Fibroblast of the aortic adventitia (primary cell): ENCODE measurements at places on chromosomes 3 and 15.

- DNase-seq: peak; percentile 97
Observed at GRCh38 chr3:169026543-169027182, 636.8 kb downstream of the MECOM start.

GRCh38 chr15:84608707-84609284 lies 8.0 kb downstream of the ZSCAN2 start:
- DNase-seq: no peak

- DNase-seq: no peak
Observed at GRCh38 chr3:17765819-17766472, 23.5 kb upstream of the TBC1D5 start.

DNA sequence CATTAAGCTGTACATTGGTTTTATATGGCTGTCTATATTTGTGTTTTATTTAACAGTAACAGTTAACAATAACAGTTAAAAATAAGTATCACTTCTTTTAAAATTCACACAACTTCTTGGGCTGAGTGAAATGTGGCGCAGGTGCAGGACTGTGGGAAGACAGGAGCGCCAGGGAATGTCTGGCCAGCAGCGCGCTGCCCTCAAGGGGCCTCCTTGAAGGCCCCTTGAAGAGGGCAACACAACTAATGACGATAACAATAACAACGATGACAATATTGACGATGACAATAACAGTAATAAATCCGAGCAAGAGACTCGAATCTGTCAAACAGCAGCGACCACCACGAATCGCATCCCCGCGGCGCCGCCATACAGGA lies 411 bp upstream of the PPP2R3A start:
- DNase-seq: no peak

GRCh38 chr15:70172566-70173225 lies 75.0 kb upstream of the TLE3 start:
- no peak for DNase-seq
